ENCODE measurements at places on chromosomes 11 and 22. TPM values are rescaled to one million over a fixed set of nuclear protein-coding genes. Genes with fewer than 3 reads are reported as not detected.
A peak's percentile ranks its signal among the peaks of the same experiment; 100 is the strongest.

- no peak for DNase-seq
Measured at GRCh38 chr22:24393848-24394247, 33.6 kb upstream of the ADORA2A start.

- DNase-seq = no peak
Measured at GRCh38 chr11:44793350-44794090, 66.8 kb downstream of the TSPAN18 start.

GRCh38 chr11:56841210-56841810 is 92.8 kb upstream of the OR9G4 start:
- DNase-seq = no peak

- no peak for DNase-seq
Measured at GRCh38 chr11:133048270-133048669, 484.0 kb downstream of the OPCML start.

DNA sequence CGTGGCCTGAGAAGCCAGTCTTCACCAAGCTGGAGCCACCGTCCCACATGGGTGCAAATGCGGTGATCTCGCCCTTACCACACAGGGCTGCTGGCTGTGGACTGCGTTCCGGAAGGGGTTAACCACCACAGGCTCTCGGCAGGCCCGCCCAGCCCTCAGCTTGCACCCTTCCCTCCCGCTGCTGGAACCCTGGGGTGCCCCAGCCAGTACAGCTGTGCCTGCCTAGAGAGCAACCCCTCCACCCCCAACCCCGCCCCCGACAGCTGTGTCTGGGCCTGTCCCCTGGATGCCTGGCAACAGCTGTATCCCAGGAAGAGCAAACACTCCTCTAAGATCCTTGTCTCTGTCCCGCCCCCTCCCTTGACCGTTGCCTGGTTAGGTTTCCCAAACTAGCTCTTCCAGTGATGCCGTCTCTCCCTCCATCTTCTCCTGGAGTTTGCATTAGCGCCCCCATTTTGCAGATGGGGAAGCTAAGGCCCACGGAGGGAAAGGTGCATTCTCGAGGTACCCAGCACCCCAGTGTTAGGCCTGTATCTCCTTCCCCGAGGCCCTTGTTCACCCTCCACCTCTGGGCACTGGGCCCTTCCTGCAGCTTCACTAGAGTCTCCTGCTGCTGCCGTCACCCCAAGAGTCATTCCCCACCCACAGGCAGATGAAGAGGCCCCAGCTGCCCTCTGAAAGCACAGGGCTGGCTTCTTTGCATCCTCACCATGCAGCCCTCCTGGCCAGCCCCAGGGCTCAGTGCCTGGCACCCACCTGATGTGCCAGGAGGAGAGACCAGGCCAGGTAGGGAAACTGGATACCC is 12.6 kb upstream of the COX8A start:
- DNase-seq = no peak

OR2AG2 gene
- not detected for total RNA-seq

- no peak for DNase-seq
Measured at GRCh38 chr11:130237282-130238006, 77.3 kb downstream of the ZBTB44 start.

GRCh38 chr11:61588728-61589191 is 7.9 kb upstream of the SYT7 start:
- no peak for DNase-seq

- no peak for DNase-seq
Measured at GRCh38 chr11:134045799-134046635, 22.9 kb upstream of the JAM3 start.

- DNase-seq = no peak
Measured at GRCh38 chr11:7651700-7652099, 21.6 kb downstream of the CYB5R2 start.

NCR3LG1 gene
- total RNA-seq = 6.0 TPM

GRCh38 chr11:105000167-105000566 is 22.8 kb downstream of the CASP5 start:
- DNase-seq = no peak

- DNase-seq = peak; percentile 76
Measured at GRCh38 chr22:50027639-50028537, 15.3 kb upstream of the IL17REL start.

DNA sequence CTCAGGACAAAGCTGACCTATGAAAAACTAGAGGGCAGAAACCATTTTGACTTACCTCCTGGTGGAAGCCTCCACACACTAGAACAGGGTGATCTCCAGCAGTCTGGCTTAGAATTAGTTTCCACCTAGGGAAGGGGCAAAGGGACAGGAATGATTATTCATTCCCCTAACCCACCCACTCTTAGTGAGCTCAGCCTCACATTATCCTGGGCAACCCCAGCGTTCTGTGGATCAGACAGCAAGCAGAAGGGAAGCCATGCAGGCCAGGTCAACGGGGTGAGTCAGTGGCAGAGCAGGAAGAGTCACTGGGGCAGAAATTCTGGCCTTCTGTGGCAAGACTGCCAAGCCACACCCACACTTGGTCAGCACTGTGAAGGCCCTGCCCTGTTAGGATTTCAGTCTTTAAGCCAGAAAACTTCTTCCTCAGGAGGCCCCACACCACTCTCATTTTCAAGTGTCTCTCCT is 10.5 kb downstream of the NUMA1 start:
- no peak for DNase-seq

GRCh38 chr22:28874811-28875320 is 8.5 kb upstream of the ZNRF3 start:
- no peak for DNase-seq

GRCh38 chr22:42367980-42368378 is 64.2 kb downstream of the NFAM1 start:
- DNase-seq = no peak

- no peak for DNase-seq
Measured at GRCh38 chr11:67355023-67355793, 1.9 kb upstream of the POLD4 start.

CALCB gene
- total RNA-seq = 0.47 TPM

- DNase-seq = no peak
Measured at GRCh38 chr22:48210198-48210580, 1447.7 kb downstream of the TBC1D22A start.

- DNase-seq = no peak
Measured at GRCh38 chr11:120280600-120281051, 40.7 kb downstream of the POU2F3 start.

- no peak for DNase-seq
Measured at GRCh38 chr22:33841281-33842005, 78.8 kb downstream of the LARGE1 start.

DNA sequence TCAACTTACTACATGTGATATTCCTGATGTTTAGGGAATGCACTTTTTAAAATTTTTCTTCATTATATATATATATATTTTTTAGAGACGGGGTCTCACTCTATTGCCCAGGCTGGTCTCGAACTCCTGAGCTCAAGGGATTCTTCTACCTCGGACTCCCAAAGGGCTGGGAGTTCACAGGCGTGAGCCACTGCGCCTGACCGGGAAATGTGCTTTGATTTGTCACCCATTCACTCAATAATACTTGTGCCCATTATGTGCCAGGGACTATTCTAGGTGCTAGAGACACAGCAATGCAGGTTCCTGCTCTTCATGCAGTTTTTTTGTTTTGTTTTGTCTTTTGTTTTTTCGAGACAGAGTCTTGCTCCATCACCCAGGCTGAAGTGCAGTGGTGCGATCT is 56.1 kb upstream of the INCENP start:
- DNase-seq = no peak

DNA sequence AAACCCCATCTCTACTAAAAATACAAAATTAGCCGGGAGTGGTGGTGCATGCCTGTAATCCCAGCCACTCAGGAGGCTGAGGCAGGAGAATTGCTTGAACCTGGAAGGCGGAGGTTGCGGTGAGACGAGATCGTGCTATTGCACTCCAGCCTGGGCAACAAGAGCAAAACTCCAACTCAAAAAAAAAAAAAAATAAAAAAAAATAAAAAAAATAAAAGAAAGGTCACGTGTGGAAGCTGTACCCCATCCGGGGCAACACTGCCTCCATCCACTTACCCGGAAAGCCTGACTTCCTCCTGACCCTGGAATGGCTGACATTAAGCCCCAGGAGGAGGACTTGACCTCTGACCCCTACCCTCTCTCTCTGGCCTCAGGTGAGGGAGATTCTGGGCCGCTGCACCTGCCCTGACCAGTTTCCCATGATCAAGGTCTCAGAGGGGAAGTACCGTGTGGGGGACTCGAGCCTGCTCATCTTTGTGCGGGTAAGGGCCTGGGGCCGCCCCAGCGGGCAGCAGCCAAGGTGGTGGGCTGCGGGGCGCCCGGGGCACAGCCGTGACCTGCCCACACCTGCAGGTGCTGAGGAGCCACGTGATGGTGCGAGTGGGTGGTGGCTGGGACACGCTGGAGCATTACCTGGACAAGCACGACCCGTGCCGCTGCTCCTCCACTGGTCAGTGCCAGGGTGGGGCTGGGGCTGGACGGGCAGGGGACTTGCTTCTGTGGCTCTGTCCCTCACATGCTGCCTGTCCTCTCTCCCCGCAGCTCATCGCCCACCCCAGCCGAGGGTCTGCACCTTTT is 3.8 kb downstream of the GAS2L1 start:
- DNase-seq = no peak

DNA sequence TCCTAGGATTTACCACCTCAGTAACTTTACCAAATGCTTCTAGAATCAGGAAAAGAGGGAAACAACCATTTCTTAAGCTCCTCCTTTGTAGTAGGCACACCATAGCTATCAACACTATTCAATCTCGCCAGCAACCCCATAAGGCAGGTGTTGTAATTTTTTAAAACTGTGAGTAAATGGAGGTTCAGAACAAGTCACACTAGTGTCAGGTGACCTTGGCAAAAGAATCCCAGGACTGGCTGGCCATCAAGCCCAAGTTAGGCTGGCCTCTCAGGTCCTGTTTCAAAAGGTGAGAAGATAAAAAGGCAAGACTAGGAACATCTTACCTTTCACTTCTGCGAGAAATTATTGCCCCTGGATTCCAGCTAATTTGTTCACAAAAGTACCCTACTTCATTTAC is 713 bp downstream of the TOP3B start:
- no peak for DNase-seq

DNA sequence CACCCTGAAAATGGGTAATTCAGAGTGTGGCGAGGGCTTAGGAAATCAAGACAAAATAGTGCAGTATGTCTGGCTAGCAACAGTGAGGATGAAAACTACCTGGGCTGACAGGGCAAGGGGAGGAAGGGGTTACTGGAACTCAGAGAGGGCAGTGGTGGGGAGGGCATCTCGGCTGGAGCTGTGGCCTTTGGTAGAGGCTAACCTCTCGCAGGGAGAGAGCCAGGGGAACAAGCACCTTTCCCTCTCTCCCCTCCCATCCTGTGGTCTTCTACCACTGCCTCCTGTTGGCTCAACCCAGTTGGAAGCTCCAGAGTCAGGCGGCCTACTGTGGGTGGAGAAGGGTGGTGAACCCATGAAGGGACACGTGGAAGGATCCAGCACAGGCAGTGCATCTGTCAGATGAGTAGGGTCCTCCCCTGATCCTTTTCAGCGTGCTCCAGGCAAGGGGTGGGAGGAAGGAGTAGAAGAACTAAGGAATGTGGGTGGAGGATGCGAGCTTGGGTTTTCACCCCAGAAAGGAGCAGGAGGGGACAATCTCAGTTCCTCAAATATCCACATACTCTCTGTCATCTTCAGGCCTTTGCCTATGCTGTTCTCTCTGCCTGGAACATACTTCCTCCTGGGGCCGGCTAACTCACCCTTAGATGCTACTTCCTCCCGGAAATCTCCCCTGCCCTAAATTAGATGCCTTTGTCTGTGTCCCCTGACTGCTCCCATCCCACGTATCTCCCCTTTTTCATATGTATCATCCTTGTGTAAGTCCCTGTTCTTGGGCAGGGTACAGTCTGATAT is 6.2 kb upstream of the KCNE3 start:
- DNase-seq = no peak

DNA sequence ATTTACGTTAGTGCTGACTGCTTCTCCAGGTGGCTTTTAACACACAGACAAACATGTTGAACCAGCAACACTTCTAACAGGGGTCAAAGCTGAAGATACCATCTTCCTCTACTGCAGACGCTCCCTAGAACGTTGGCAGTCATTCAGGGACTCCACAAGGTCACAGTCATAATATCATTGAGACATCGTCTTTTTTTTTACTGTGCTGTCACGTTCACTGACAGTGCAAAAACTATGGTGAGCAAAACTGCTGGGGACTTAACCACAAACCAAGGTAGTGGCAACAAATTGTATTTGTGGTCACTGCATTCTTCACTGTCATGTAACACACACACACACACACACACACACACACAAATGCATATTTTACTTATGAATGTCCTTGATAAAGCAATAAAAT is 244.9 kb downstream of the CASP12 start:
- DNase-seq = no peak

- no peak for DNase-seq
Measured at GRCh38 chr11:3161309-3161708, 3.8 kb downstream of the OSBPL5 start.

GRCh38 chr11:28760676-28761390 is 652.6 kb downstream of the METTL15 start:
- no peak for DNase-seq

KLHDC7B gene
- total RNA-seq = 5.1 TPM

DNA sequence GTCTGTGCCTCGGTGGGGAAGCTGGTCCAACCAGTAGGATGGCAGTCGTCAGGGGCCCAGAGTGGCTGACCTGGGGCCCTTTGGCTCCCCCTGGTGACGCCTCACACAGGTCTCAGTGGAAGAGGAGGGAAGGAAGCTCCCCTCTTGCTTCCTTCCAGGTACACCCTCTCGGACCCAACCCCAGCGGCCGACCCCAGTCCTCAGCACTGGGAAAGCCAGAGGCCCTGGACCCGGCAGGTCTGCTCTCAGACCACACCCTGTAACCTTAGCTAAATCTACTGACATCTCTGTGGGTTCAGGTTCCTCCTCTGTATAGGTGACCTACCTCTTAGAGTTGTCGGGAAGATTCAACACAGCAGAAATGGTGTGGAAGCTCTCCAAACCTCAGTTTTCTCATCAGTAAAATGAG is 3.4 kb upstream of the SCUBE1 start:
- peak; percentile 72 for DNase-seq

- no peak for DNase-seq
Measured at GRCh38 chr22:29309332-29310064, 3.0 kb downstream of the GAS2L1 start.

PLA2G3 gene
- total RNA-seq = not detected

Data from CD8-positive, alpha-beta memory T cell (primary cell).